Cardiac muscle cell (in vitro differentiated cells and primary cell): ENCODE measurements at places on chromosomes 7 and 10. TPM values are rescaled to one million over a fixed set of nuclear protein-coding genes. Genes with fewer than 3 reads are reported as not detected.

The PNLIPRP2 gene
- total RNA-seq: not detected in 2 replicates

The PDZD7 gene
- 1.3 and 4.5 TPM in 2 replicates for total RNA-seq

The PVRIG gene
- 0.15 TPM in 1 of 2 replicates, not detected in the other for total RNA-seq

The MYL7 gene
- 9,288 and 26,089 TPM in 2 replicates for total RNA-seq

The TMEM139 gene
- total RNA-seq: 0.11 and 0.69 TPM in 2 replicates

The EVX1 gene
- total RNA-seq: not detected in 2 replicates

The ZKSCAN5 gene
- total RNA-seq: 13.2 and 17.6 TPM in 2 replicates

The SPOCK2 gene
- total RNA-seq: 1.3 and 5.0 TPM in 2 replicates

The WBP1L gene
- total RNA-seq: 40.6 and 43.9 TPM in 2 replicates

The CPN1 gene
- not detected in 2 replicates for total RNA-seq

The TAS2R5 gene
- 0.35 and 1.1 TPM in 2 replicates for total RNA-seq

- H3K27me3 ChIP-seq: no peaks in the 10 kb centered on the region
- no peaks in the 10 kb centered on the region for H3K4me1 ChIP-seq
- no peak for DNase-seq
- no peaks in the 10 kb centered on the region for H3K36me3 ChIP-seq
These were observed 187.7 kb downstream of the HECW1 start for GRCh38 chr7:43300121-43300520.

DNA sequence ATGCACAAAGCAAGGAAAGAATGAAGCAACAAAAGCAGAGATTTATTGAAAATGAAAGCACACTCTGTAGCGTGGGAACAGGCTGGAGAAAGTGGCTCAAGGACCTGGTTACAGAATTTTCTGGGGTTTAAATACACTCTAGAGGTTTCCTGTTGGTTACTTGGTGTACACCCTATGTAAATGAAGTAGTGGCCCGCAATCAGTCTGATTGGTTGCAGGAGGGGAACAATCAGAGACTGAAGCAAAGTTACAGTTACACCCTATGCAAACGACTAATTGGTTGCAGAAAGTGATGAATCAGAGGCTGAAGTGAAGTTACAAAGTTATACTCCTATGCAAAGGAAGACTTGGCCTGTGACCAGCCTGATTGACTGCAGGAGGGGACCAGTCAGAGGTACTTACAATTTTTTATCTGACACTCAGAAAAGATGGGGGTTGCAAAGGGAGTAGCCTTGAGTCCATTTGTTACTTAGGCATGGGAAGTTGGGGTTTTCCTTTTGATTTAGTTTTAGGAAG, 3.6 kb upstream of the MTPN start:
- H3K36me3 ChIP-seq: no peaks in the 10 kb centered on the region
- H3K27me3 ChIP-seq: no peaks in the 10 kb centered on the region
- no peak overlapping the region for H3K27ac ChIP-seq
- H3K4me1 ChIP-seq: peaks cover 16% of the 10 kb centered on the region
- DNase-seq: peak; percentile 60

- peaks cover 7% of the 10 kb centered on the region for H3K4me1 ChIP-seq
- no peak overlapping the region for H3K27ac ChIP-seq
- DNase-seq: no peak
- no peaks in the 10 kb centered on the region for H3K27me3 ChIP-seq
- H3K4me3 ChIP-seq: no peak overlapping the region
These were observed 37.2 kb upstream of the BMPER start for GRCh38 chr7:33868166-33868565.

- no peaks in the 10 kb centered on the region for H3K36me3 ChIP-seq
- no peaks in the 10 kb centered on the region for H3K27me3 ChIP-seq
- no peak overlapping the region for H3K27ac ChIP-seq
- no peaks in the 10 kb centered on the region for H3K4me1 ChIP-seq
- no peak overlapping the region for H3K4me3 ChIP-seq
These were observed 1569.8 kb downstream of the REEP3 start for GRCh38 chr10:65090991-65091390.

GRCh38 chr10:44125879-44126278, 259.0 kb downstream of the CXCL12 start:
- no peak for DNase-seq
- H3K4me3 ChIP-seq: no peak overlapping the region
- H3K4me1 ChIP-seq: no peaks in the 10 kb centered on the region

GRCh38 chr7:133674079-133674763, 421.3 kb downstream of the EXOC4 start:
- H3K27ac ChIP-seq: no peak overlapping the region
- H3K4me3 ChIP-seq: no peak overlapping the region
- no peak for DNase-seq

DNA sequence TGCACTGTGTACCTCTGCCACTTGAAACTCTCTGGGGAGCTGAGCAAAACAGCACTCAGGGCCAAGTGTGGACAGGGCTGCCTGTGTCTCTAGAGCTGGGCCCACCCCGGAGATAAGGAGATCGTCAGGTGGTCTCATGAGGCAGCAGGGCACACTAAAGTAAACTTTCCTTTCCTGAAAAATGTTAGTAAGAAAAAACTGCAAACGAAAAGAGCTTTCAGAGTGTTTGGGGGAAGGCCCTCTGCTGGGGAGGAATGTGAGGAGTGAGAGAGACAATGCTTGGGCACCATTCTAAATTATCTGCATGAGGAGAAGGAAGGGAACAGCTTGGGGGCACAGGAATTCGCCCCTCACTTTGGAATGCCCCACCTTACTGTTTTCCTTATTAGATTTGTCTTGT, 127.7 kb downstream of the ATXN7L1 start:
- H3K36me3 ChIP-seq: no peaks in the 10 kb centered on the region
- H3K4me1 ChIP-seq: peaks cover 4% of the 10 kb centered on the region
- H3K4me3 ChIP-seq: no peak overlapping the region
- H3K27me3 ChIP-seq: no peaks in the 10 kb centered on the region
- H3K27ac ChIP-seq: no peak overlapping the region

GRCh38 chr10:124632064-124632531, 112.1 kb downstream of the FAM53B start:
- no peaks in the 10 kb centered on the region for H3K36me3 ChIP-seq
- no peaks in the 10 kb centered on the region for H3K4me1 ChIP-seq
- no peak overlapping the region for H3K4me3 ChIP-seq
- peak; percentile 24 for DNase-seq
- no peaks in the 10 kb centered on the region for H3K27me3 ChIP-seq
- no peak overlapping the region for H3K27ac ChIP-seq

GRCh38 chr7:90593205-90593604, 2.9 kb upstream of the CDK14 start:
- DNase-seq: no peak
- H3K27ac ChIP-seq: no peak overlapping the region
- H3K4me3 ChIP-seq: no peak overlapping the region

- peaks cover 13% of the 10 kb centered on the region for H3K4me1 ChIP-seq
- H3K4me3 ChIP-seq: no peak overlapping the region
- DNase-seq: no peak
- H3K27me3 ChIP-seq: no peaks in the 10 kb centered on the region
- no peak overlapping the region for H3K27ac ChIP-seq
- H3K36me3 ChIP-seq: no peaks in the 10 kb centered on the region
These were observed 64.4 kb upstream of the SFMBT2 start for GRCh38 chr10:7475046-7475911.

DNA sequence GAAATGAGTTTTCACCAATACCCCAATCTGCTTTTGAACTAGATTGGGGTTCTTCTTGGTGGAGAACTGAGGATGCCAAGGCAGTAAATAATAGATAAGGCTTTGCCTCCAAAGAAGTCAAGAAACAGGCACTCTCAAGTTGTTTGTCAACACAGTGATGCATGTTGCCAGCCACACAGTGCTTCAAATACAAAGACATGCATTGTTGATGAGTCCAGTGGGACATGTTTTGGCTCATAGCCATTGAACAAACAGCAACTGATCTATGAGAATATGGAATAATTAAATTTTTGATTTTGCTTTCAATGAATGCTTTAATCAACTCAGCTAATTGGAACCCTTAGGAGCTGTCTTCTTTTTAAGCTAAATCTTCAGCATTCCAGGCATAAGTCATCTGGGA, 346.4 kb downstream of the THSD7A start:
- H3K36me3 ChIP-seq: no peaks in the 10 kb centered on the region
- no peak for DNase-seq
- H3K4me1 ChIP-seq: no peaks in the 10 kb centered on the region
- H3K27ac ChIP-seq: no peak overlapping the region
- H3K4me3 ChIP-seq: no peak overlapping the region
- H3K27me3 ChIP-seq: no peaks in the 10 kb centered on the region

GRCh38 chr10:50885097-50885859, at the start of gene A1CF:
A1CF (minus strand) TSS chr10:50885627; CDS start chr10:50859940, 25,687 bp downstream.
- DNase-seq: no peak
- H3K27ac ChIP-seq: no peak within 1 kb of the TSS
- H3K4me3 ChIP-seq: no peak within 1 kb of the TSS
- no peaks in the 10 kb centered on the region for H3K4me1 ChIP-seq
- peaks cover 2% of the 10 kb centered on the region for H3K27me3 ChIP-seq

DNA sequence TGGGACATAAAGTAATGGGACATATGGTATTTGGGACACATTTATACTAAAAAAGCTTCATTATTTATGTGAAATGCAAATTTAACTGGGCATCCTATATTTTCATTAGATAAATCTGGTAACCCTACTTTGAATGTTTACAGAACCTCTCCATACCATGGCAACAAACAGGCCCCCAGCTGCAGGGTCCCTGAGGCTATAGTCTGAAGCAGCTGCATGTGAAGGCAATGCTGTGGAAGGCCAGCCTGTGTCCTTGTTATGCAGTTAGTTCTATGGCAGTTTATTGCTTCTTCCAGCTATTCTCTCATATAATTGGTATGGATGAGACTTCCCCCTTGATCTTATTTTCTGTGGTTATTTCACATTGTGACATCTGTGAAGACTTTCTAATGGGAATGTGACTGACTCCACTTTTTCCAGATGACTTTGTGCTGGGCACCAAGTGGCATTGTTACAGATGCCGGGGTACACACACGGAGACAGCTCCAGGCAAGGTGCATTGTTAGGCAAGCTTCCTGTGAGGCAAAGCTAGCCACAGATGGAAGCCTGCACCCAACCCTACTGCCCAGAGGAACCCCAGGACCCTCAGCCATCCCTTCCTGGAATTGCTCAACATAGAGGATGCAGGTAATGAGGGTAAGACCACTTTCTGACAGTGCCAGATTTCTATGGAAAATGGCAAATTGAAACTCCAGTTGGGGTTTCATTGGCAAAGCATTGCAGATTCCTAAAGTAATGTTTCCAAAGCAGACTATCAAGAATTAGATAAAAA, 49.5 kb upstream of the ADAM12 start:
- no peak overlapping the region for H3K27ac ChIP-seq
- H3K36me3 ChIP-seq: no peaks in the 10 kb centered on the region
- no peaks in the 10 kb centered on the region for H3K4me1 ChIP-seq

DNA sequence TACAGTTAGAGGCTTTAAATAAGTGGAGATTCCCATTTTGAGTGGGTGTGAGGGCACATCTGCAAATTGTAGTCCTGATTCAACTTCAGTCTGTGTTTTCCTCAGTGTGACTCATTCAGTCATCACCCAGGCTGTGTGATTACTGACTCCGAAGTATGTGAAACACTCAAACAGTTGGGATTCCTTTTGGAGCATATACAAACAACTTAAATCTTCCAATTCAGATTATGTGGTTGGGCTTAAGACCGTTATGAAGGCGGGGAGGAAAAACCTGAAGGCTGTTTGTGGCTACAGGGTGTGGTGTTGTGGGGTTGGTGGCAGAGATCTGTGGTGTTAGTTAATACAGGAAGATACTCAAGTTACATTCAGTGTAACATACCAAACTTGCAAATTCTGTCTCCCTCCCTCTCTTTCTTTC, 259.7 kb upstream of the FERD3L start:
- H3K4me3 ChIP-seq: no peak overlapping the region
- peak; percentile 95 for DNase-seq
- H3K36me3 ChIP-seq: no peaks in the 10 kb centered on the region

GRCh38 chr7:450036-450435, 69.6 kb downstream of the PDGFA start:
- no peak overlapping the region for H3K27ac ChIP-seq
- H3K27me3 ChIP-seq: peaks cover 25% of the 10 kb centered on the region
- no peak for DNase-seq
- H3K4me3 ChIP-seq: no peak overlapping the region
- H3K4me1 ChIP-seq: no peaks in the 10 kb centered on the region
- no peaks in the 10 kb centered on the region for H3K36me3 ChIP-seq

DNA sequence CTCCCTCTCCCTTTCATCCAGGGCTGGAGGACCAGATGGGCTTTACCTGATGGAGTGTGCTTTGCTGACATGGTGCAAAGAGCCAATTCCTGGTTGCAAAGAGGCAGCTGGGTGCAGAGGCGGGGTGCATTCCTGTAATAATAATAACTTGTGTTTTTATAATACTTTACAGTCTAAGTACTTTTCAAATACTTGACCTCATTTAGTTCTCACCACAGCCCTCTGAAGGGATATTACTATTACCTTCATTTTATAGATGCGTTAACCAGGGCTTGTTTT, 70.4 kb downstream of the TCF7L2 start:
- H3K4me3 ChIP-seq: no peak overlapping the region
- peaks cover 34% of the 10 kb centered on the region for H3K4me1 ChIP-seq
- DNase-seq: no peak
- H3K27me3 ChIP-seq: no peaks in the 10 kb centered on the region

- no peak for DNase-seq
- no peak overlapping the region for H3K27ac ChIP-seq
- no peaks in the 10 kb centered on the region for H3K36me3 ChIP-seq
These were observed 18.8 kb downstream of the VIPR2 start for GRCh38 chr7:159125955-159126270.

GRCh38 chr10:44569193-44570091, 184.5 kb upstream of the CXCL12 start:
- H3K4me1 ChIP-seq: no peaks in the 10 kb centered on the region
- DNase-seq: peak; percentile 94
- no peaks in the 10 kb centered on the region for H3K27me3 ChIP-seq
- H3K27ac ChIP-seq: no peak overlapping the region
- no peak overlapping the region for H3K4me3 ChIP-seq

DNA sequence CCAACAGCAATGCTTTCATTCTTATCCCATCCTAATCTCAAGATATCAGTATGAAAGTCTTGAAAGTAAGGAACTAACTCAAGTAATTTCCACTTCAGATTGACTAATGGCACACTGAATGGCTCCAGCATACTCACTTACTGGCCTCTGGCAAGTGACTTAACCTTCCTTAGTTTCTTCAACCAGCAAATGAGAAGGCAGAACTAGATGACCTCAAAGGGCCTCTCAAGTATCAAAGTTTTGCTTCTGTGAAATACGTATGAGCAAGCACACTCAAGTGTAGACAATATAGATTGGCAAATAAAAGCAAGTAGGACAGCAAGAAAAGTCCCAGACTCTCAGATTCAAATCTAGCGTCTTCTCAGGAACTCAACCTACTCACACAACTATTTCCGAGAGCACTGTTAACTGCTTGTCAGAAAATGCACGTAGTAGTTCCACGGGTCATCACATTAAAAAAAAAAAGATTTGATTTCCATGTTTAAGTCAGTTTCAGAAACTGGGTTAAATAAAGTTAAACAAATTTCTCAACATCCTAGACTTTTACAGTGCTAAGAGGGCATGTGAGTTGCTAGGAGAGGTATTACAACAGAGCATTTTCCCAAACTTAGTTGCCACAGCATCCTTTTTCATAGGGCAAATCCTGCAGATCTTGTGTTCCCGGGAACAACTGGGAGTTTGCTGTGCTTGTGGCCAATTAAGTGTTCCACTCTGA, 276.9 kb upstream of the KLF14 start:
- H3K36me3 ChIP-seq: no peaks in the 10 kb centered on the region
- no peaks in the 10 kb centered on the region for H3K4me1 ChIP-seq
- no peak overlapping the region for H3K27ac ChIP-seq
- no peaks in the 10 kb centered on the region for H3K27me3 ChIP-seq
- peak; percentile 72 for DNase-seq
